Glutamatergic neuron (in vitro differentiated cells): ENCODE measurements at places on chromosomes 13 and 19. TPM values are rescaled to one million over a fixed set of nuclear protein-coding genes. Genes with fewer than 3 reads are reported as not detected.

The AP3D1 gene
- total RNA-seq: 133 TPM

The HSH2D gene
- not detected for total RNA-seq

The ARL11 gene
- total RNA-seq: not detected

The GIPC3 gene
- total RNA-seq: 0.20 TPM

The PTPRH gene
- total RNA-seq: 7.4 TPM

The CCDC159 gene
- 8.0 TPM for total RNA-seq

The DIRAS1 gene
- 47.1 TPM for total RNA-seq

- H3K27me3 ChIP-seq: peaks cover 2% of the 10 kb centered on the region
- no peaks in the 10 kb centered on the region for H3K36me3 ChIP-seq
- peaks cover 10% of the 10 kb centered on the region for H3K4me1 ChIP-seq
- H3K27ac ChIP-seq: no peak overlapping the region
- no peak for DNase-seq
Measured at GRCh38 chr13:107644136-107644535, 571.2 kb downstream of the LIG4 start.

GRCh38 chr13:27405546-27406134 is 18.8 kb upstream of the GTF3A start:
- no peak overlapping the region for H3K27ac ChIP-seq
- no peak overlapping the region for H3K4me3 ChIP-seq
- no peaks in the 10 kb centered on the region for H3K36me3 ChIP-seq

DNA sequence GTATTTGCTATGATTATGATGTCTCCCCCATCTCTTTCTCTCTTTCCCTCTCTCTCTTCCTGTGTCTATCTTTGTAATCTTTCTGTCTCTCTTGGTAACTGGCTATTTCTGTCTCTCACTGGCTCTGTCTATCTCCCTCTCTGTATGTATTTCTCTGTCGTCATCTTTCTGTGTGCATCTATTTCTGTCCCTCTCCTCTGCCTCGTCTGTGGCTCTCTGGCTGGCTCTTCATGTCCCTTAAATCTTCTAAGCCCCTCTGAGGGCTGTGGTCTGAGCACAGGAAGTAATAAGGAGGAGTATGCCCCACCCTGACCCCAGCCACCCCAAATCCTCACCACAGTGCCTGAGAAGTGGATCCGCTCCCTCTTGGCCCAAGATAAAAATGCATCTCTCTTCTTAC is 104.4 kb downstream of the DNAJC15 start:
- DNase-seq: no peak
- H3K27me3 ChIP-seq: peaks cover 3% of the 10 kb centered on the region
- no peaks in the 10 kb centered on the region for H3K36me3 ChIP-seq
- peaks cover 37% of the 10 kb centered on the region for H3K4me1 ChIP-seq

GRCh38 chr19:53823380-53824120 is 564 bp downstream of the NLRP12 start:
- DNase-seq: no peak
- no peak overlapping the region for H3K4me3 ChIP-seq
- H3K36me3 ChIP-seq: no peaks in the 10 kb centered on the region
- peaks cover 12% of the 10 kb centered on the region for H3K4me1 ChIP-seq
- H3K27ac ChIP-seq: no peak overlapping the region

DNA sequence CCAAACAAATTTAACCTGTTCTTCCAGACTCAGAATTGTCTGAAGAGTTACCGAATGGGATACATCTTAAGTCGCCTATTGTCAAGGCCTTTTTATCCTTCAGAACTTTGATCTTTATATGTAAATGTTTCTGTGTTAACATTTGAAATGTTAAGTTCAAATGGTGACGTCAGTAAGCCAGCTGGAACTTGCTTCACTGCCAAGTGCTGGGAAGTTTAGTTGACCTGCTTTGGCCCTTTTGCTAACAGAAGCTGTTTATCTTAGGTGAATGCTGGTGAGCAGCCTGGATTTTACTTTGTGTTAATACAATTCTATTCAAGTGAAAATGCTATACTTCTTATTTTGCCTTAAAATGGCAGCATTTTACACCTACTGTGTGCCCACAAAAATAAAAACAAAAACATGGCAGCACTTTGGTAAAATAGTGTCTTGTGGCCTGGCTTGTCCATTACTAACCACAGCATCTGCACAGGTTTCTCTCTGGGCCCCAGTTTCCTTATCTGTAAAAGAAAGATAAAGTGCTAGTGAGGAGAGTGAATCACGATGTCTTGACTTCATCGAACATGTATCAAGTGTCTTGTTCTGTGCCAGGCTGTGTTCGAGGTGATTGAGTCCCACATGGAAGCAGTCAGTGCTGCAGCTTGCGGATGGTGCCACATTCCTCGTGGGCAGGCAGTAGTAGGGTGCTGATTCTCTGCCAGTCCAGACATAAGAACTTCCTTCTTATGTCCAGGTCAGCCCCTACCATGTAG is 2.2 kb downstream of the NAXD start:
- H3K4me1 ChIP-seq: peaks cover 16% of the 10 kb centered on the region
- peak overlapping the region; percentile 94 for H3K4me3 ChIP-seq
- DNase-seq: no peak
- H3K27ac ChIP-seq: no peak overlapping the region

DNA sequence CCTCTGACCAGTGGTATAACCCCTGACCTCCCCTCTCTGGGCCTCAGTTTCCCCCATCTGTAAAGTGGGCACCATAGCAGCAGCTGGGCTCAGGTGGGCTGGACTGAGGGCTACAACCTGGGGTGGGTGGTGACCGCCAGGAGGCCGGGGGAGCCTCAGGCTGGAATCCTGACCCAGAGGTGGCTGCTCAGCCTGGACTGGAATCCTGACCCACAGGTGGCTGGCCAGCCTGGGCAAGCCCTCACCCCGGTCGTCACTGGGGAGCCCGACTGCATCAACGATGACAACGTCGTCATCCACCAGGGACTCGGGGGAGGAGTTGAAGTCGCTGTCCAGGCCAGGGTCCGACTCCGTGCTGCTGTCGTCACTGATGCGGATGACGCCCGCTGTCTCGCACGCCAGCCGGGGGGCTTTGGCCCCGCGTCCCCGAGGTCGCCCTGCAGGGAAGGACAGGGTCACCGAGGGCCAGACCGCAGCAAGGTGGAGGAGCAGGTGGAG is 10.2 kb downstream of the GPX4 start:
- no peak overlapping the region for H3K4me3 ChIP-seq
- no peaks in the 10 kb centered on the region for H3K36me3 ChIP-seq

DNA sequence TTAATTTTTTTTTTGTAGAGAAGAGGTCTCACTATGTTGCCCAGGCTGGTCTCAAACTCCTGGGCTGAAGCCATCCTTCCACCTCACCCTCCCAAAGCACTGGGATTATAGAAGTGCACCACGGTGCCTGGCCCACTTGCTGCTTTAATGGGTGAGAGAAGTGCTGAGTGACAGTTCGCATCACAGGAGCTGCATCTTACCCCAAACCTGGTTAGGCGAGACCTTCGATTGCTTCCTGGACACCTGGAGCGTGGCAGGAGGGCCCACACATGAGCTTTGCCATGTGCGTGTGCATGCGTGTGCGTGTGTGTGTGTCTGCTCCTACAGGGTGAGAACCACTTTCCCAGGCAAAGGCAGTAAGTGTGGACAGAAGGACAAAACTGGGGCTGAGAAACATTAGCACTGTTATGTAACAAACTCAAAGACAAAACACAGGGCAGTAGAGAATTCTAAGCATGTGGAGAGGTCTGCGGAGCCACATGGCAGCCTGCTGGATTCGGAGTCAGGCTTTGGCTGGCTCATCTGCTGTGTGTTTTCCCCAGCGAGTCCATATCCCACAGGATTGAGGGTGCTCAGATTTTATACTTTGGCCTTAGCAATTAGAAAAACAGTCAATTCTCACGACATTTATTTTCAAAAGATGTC is 11.7 kb upstream of the MTIF3 start:
- H3K27ac ChIP-seq: peak overlapping the region; percentile 73
- peak; percentile 22 for DNase-seq
- peaks cover 11% of the 10 kb centered on the region for H3K4me1 ChIP-seq
- peaks cover 2% of the 10 kb centered on the region for H3K27me3 ChIP-seq

- peak within 1 kb of the TSS; percentile 86 for H3K4me3 ChIP-seq
- peaks cover 29% of the 10 kb centered on the region for H3K4me1 ChIP-seq
- DNase-seq: peak; percentile 92
- H3K36me3 ChIP-seq: no peaks in the 10 kb centered on the region
Measured at GRCh38 chr13:77697217-77698103, at the start of gene SLAIN1. SLAIN1 (plus strand) TSS chr13:77697687; CDS start chr13:77697914, 227 bp downstream.

DNA sequence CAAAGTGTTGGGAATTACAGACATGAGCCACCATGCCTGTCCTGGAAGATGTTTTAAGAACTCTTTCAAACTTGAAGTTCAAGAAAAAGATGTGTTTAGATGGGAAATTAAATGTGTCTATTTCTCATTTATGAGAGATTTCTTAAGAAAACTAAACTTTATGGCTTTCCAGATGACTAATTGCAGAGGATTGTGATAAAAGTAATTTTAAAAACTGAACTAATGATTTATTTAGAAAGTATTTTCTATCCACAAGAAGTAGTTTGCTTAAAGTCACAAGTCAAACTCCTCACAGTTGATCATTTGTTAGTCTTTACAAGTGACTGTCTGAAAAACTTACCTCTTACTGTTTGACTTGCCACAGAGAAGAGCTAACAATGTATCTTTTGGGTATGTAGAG is 89.6 kb upstream of the SPRY2 start:
- no peak overlapping the region for H3K27ac ChIP-seq
- no peak for DNase-seq
- no peaks in the 10 kb centered on the region for H3K27me3 ChIP-seq
- H3K36me3 ChIP-seq: no peaks in the 10 kb centered on the region
- H3K4me1 ChIP-seq: no peaks in the 10 kb centered on the region

- peaks cover 2% of the 10 kb centered on the region for H3K4me1 ChIP-seq
- no peak for DNase-seq
- H3K27ac ChIP-seq: no peak overlapping the region
Measured at GRCh38 chr13:20664351-20664750, 39.1 kb upstream of the IL17D start.

DNA sequence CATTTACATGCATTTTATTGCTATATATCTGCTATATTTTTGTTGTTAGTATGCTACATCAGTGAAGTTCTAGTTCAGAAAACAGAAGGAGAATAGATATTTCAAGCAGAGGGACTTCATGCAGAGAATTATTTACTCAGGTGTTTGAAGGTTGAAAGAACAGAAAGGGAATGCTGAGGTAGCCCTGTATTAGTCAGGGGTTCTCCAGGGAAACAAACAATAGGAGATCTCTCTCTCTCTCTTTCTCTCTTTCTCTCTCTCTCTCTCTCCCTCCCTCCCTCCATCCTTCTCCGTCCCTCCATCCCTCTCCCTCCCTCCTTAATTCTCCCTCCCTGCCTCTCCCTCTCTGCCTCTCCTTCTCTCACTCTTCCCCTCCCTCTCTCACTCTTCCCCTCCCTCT is 114.3 kb upstream of the TDRD3 start:
- no peaks in the 10 kb centered on the region for H3K36me3 ChIP-seq
- no peak overlapping the region for H3K4me3 ChIP-seq
- no peak overlapping the region for H3K27ac ChIP-seq
- no peaks in the 10 kb centered on the region for H3K27me3 ChIP-seq
- H3K4me1 ChIP-seq: no peaks in the 10 kb centered on the region
- DNase-seq: no peak

DNA sequence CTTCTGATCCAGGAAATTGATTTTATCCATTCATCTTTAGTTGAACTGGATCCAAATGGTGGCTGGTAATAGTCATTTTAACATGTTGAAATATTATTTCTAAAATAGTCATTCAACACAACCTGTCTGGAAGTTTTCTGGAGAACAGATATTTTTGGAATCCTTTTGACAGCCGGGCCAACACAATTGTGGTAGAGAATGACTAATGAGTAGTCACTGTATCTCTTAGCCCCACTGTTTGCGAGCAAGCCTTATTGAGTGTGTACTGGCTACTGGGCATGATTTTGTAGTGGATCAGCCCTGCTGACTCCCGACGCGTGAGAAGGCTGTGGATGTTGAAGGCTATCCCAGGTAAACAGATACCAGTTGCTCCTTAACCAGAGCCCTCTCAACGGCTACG is 383.4 kb downstream of the ZNF536 start:
- peaks cover 6% of the 10 kb centered on the region for H3K4me1 ChIP-seq
- no peak overlapping the region for H3K4me3 ChIP-seq
- DNase-seq: no peak
